ENCODE measurements at places on chromosomes 6 and 20.

GRCh38 chr6:26332074-26332387 is 33.0 kb upstream of the BTN3A2 start:
- DNase-seq = no peak

DNA sequence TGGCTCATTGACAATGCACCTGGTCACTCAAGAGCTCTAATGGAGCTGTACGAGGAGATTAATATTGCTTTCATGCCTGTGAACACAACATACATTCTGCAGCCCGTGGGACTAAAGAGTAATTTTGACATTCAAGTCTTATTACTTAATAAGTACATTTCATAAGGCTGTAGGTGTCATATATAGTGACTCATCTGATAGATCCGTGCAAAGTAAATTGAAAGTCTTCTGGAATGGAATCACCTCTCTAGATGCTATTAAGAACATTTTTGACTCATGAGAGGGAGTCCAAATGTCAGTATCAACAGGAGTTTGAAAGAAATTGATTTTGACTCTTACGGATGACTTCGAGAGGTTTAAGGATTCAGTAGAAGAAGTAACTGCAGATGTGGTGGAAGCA is 267.9 kb downstream of the CLVS2 start:
- no peak for DNase-seq

DNA sequence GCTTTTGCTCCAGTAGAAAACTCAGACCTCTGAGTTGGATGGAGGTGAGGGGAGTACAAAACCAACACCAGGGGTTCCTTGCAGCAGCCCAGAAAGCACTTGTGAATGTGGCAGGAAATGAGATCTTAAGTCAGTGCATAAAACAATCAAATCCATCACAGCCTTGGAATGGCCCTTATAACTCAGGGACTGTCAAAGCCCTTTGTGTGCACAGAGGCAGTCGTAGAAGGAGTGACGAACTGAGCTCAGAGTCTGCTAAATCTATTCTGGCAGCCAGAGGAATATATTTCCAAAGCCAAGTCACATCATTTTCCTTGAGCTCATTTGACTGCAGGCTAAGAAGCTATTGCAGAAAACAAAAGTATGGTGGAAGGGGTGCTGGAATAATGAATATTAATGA is 676.6 kb downstream of the DHX35 start:
- no peak for DNase-seq

GRCh38 chr6:83827050-83827449 is 26.1 kb upstream of the RIPPLY2 start:
- DNase-seq = no peak

DNA sequence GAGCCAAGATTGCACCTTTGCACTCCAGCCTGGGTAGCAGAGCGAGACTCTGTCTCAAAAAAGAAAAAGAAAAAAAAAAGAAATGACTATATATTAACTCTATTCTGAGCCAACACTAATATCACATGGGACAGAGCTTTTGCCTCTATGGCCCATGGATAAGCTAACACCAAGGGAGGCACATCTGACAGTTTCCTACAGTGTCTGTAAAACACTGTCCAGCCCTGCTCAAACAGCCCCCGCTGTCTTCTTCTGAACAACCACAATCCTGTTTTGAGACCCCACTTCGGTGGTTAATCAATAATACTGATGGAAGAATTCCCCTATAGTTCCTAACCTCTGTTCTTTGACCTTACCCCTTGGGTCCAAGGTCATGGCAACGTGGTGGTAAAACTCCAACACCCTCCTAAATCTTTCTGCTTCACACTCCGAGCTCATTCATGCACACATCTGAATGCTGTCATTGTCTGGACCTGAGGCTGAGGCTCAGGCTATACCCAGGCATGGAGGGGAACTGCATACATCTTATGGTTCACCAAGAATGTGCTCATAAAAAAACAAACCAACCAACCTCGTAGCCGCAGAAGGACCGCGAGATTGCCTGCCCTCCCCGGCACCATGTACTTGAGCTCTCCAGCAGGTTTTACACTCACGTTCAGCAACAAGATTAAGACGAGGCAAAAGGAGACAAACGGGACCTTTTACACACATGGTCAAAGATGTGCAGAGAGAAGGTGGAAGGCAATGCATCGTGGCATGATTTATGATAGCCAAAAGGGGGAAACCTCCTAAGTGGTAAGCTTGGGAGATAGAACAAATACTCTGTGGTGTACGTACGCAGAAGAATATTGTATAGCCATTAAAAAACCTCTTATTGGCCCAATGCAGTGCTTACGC is 105.4 kb upstream of the NFATC2 start:
- DNase-seq = no peak

All from iPS DF 19.7 (cell line).